KBM-7 (cell line): ENCODE measurements at places on chromosomes 2 and 18.

- DNase-seq = no peak
Measured at GRCh38 chr18:37443325-37444055, 122.1 kb downstream of the CELF4 start.

DNA sequence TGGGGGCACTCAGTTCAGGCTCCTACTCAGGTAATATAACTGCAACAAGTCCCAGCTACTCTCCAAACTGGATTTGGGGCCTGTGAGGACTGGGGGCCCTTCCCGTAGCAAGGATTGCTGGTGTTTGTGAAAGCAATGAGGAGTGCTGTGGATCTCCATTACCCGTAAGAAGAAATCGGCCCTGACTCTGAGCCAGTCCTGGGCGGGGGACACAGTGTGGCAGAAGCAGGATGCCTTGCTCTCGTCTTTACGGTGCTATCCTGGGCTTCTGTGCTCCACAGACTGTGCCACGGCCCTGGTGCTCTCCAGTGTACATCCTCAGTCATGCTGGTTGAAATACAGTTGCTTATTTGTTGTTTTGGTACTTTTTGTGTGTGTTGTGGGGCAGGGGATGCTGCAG is 172.9 kb downstream of the NDUFA10 start:
- no peak for DNase-seq

GRCh38 chr18:68803356-68803755 is 5.5 kb downstream of the CCDC102B start:
- DNase-seq = no peak

- no peak for DNase-seq
Measured at GRCh38 chr18:4858379-4859127, 338.5 kb downstream of the AKAIN1 start.
